ENCODE measurements at places on chromosomes 7 and 10.

DNA sequence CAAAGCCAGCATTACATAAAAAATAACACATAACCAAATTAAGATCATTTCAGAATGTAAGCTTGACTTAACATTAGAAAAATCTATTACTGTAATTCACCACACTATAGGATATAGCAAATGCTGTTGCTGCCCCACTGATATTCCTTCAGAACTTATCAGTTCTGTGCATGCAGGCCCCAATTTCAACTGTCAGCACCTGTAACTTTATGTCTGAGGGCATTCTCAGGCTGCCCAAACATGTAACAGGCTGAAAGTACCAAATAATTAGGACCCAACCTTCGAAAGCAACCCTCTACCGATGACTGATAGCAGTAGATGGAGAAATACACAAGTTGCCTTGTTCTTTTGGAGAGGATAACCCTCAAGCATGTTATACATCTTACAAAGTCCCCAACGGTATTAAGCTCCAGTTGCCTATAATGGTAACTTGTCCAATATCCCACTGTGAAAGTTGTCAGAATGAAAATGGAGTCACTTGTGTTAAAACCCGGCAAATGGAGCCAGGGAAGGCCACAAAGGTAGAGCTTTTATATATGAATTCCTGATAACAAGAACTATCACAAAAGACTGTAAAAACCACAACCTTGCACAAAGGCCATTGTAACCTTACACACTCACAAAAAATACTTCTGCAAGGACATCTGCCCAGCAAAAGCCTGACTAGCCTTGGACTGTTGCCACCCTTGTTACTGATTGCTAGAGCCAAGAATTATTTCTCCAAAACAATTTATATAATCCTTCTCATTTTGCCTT lies 66.9 kb upstream of the ZNF746 start:
- no peak for DNase-seq

DNA sequence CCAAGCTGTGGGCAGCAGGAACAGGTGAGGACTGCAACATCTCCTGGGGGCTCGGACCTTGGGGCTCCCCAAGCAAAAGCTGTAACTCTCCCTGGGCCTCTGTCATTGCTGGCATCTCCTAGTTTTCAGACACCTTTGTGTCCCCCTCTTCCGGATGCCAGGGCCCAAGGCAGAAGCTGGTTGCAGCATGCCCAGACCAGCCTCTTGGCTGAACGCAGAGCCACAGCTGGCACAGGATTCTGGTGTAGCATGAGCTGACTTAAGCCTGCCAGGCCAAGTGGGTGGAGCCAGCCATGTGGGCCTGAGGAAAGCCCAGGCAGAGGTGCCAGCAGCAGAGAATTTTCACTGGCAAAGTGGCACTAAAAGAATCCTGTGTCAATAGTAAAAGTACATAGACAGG lies 43.5 kb downstream of the ZWINT start:
- DNase-seq = no peak

GRCh38 chr7:118478931-118479330 lies 254.4 kb downstream of the ANKRD7 start:
- peak; percentile 68 for DNase-seq

- no peak for DNase-seq
These were observed 230.6 kb upstream of the ZMIZ1 start for GRCh38 chr10:78838141-78838657.

DNA sequence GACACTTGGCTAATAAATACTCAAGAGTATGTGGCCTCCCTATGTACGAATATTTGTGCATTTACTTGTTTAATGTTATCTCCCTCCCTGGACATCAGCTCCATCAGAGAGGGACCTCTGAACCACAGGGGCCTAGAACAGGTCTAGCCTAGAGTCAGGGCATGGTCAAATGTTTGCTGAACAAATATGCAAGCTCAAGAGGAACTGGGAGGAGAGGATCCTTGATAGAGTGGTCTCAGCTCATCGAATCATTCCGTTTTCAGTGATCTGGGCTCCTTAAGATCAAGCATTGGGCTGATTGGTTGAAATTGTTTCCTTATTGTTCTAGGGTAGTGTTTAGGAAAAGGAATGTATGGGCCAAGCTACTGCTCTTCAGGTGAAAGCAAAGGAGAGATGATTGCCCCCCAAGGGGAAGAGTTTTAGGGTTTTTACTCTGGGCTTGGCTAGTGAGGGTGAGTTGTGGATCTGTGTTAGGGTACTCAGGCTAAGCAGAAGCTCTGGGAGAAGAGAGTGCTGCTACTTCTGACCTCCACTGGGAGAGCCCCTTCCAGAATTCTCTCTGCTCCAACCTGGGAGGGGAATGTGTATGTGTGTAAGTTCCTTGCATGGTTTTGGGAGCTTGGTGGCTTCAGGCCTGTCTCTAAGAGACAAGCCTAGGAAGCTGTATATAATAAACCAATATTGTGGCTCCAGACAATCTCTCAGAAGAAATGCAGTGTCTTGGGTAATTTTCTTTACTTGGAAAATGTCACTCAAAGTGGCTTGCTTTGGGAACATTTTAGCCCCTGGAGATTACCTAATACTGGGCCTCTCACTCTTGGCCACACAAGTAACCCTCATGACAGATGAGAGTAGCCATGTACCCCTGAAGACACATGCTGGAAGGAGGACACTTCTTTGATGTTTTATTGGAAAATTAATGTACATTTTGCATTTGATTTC lies 110.0 kb downstream of the EMX2 start:
- no peak for DNase-seq

GRCh38 chr7:24057243-24057642 lies 226.7 kb upstream of the NPY start:
- no peak for DNase-seq

DNA sequence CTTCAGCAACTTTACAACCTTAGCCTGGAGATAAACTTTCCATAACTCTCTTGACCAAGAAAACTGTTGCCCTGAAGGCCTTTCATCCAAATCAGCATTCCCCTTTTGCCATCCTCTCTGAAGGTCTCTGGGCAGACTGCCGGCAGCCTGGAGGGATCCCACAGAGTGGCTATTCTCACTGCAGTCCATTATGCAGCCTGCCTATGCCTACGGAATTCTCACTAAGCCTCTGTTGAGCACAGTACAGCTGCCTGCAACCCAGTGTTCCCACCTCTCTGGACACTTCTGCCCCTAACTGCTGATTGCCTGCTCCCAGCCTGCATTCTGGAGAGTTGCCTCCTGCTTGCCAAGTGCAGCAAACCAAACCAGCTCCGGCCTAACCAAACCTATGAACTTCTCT lies 548.9 kb upstream of the STEAP1 start:
- no peak for DNase-seq

- DNase-seq = no peak
These were observed 259.6 kb downstream of the RPS24 start for GRCh38 chr10:78292982-78293865.

DNA sequence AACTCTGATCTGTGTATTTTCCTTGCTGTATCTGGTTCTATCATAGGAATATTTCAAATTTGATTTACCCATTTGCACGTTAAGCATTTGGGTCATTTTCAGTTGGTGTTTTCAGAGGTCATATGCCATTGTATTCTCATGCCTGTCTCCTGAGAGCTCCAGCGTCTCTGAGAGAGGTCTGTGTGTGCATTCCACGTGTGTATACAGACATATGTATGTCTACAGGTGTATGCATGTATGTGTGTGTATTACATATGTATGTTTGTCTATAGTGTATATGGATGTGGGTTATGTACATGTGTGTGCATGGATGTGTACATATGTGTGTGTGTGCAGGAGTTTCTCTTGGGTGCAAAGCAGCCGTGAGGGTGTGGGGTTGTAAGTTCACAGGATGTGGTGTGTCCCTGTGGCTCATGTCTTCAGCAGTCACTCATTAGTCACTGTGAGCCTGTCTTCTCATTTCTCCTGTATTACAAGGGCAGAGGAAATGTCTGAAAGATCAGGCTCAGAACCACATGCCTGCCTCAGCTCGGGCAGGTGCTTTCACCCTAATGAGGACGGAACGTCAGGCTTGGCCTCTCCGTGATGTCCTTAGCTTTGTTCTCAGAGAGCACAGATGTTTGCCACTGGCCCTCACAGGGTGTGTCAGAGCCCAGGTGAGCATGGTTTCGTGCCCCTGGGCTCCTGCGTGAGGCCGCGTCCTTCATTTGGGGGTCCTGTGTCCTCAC lies 101.6 kb downstream of the NKX6-2 start:
- DNase-seq = no peak

GRCh38 chr7:156609010-156609877 lies 31.3 kb upstream of the RNF32 start:
- no peak for DNase-seq

GRCh38 chr10:91711885-91712680 lies 79.2 kb upstream of the PPP1R3C start:
- DNase-seq = no peak

- no peak for DNase-seq
These were observed 23.0 kb upstream of the GPR146 start for GRCh38 chr7:1021366-1021765.

- DNase-seq = no peak
These were observed 11.2 kb upstream of the SMC3 start for GRCh38 chr10:110556296-110556695.

- no peak for DNase-seq
These were observed 60.6 kb upstream of the ANTXRL start for GRCh38 chr10:46226232-46226631.

GRCh38 chr7:12080006-12080405 lies 131.1 kb upstream of the TMEM106B start:
- DNase-seq = no peak

GRCh38 chr10:118768041-118768919 lies 13.5 kb upstream of the CACUL1 start:
- no peak for DNase-seq

DNA sequence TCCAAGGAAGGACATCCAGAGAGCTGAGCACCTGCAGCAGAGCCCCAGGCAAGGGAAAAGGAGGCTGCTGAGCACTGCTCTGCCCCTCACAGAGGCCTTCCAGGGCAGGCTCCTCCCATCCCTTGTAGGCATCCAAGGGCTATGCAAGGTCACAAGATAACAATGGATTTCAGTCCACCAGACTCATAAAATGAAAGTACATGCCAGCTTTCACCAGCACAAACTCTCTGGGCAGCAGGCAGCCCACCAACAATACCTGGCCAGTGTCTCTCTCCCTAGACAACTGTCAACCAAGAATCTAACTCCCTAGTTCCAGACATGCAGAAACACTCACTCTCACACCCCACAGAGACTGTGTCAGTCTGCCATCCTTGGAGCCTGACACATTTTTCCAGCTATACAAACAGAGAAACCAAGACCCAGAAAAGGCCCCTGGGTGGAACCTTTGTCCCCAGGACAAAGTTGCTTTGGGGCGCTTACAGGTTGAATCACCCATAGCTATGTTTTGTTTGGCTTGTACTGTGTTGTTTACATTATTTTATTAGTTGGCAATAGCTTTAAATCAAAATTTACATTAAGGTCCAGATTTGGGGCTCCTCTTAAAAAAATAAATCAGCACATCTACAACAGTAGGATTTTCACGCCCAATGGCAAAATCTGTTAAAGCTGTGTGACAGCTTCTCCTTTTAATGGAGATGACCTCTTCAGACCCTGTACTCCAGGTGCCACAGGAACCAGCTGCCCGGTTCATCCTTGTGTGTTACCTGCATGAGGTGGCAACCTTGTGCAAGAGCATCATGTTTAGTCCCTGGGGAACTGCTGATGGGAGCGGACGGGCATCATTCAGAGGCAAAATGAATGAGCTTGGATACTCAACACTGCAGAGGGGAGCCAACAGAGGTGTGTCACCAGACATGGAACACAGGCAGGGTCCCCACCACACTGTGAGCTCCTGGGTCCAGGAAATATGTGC lies 5.2 kb downstream of the GRID1 start:
- no peak for DNase-seq

DNA sequence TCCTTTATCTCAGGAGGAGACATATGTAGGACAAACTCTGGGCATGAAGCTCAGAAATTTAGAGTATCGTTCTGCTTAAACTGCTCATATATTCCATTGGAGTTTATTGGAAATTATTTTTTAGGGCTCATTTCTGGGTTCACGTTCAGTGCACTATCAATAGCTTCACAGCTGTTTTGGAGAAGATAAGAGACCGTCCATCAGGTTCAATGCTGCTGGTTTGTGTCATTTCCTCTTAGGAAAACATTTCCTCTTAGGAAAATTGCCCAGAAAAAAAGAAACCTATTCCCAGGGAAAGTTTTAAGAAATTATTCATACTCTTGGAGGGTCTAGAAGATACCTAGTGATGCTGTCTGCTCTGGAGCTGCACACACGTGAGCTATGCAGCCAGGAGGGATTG lies 691.7 kb downstream of the GRID1 start:
- DNase-seq = no peak

DNA sequence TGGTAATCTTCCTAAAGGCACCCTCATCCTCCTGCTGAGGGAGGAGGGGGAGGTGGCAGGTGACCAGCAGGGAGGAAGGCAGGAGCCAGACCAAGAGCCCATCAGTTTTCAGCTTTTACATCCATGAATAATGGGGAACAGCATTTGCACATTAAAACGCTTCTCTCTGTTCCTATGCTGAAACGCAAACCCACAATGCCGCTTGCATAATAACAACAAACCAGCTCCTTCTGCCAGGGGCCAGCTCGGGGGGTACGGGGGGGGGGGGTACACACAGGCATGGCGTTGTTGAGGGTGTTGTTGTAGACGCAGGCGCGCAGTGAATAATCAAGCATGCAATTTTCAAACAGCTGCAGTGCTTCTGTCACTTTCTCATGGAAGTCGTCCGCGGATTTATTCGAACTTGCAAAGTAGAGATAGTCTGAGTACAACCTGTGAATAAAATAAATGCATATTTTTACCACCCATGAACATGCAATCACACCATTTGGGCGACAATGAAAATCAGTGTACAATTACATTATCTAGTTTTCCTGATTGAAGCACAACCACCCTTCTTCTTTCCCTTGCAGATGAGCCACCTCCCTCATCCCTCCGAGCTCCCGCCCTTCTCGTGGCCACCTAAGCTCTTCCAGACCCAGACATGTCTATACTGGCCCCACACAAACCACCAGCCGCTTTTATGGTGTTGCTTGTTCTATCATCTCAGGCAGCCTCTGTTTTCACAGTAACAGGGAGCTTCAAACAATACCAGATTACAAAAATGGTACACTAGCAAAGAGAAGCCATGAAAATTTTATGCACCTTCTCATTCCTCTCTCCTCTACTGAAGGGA lies 72.2 kb downstream of the CHST15 start:
- peak; percentile 51 for DNase-seq

GRCh38 chr10:130193493-130194193 lies 57.5 kb downstream of the GLRX3 start:
- DNase-seq = no peak
